ENCODE measurements at places on chromosomes 2 and 18. TPM values are rescaled to one million over a fixed set of nuclear protein-coding genes. Genes with fewer than 3 reads are reported as not detected.

Gene CIB4
- total RNA-seq: not detected

Gene DCDC2C
- total RNA-seq: not detected

Gene TACR1
- total RNA-seq: not detected

Gene IL36B
- not detected for total RNA-seq

Gene C1GALT1C1L
- total RNA-seq: not detected

Gene LOXHD1
- 0.14 TPM for total RNA-seq

Gene FOXI3
- total RNA-seq: not detected
